ENCODE measurements at places on chromosomes 4 and X. TPM values are rescaled to one million over a fixed set of nuclear protein-coding genes. Genes with fewer than 3 reads are reported as not detected.

Gene CNKSR2
- not detected for total RNA-seq

Gene PPP4R3C
- not detected for total RNA-seq

Gene EREG
- total RNA-seq, result 30.1 TPM

Gene PSAPL1
- total RNA-seq, result not detected

Gene TBC1D9
- 16.0 TPM for total RNA-seq

Gene EPHA5
- total RNA-seq, result not detected

Gene TMEM154
- 1.9 TPM for total RNA-seq

Gene FRYL
- total RNA-seq, result 26.4 TPM

Gene XAGE1A
- not detected for total RNA-seq

Gene ZNF732
- total RNA-seq, result not detected

Gene TLR3
- 0.57 TPM for total RNA-seq

Gene SPANXC
- 201 TPM for total RNA-seq

Gene SYN1
- total RNA-seq, result 0.07 TPM

Gene TLR7
- not detected for total RNA-seq

Gene CENPVL1
- not detected for total RNA-seq

Gene SYNPO2
- 12.1 TPM for total RNA-seq

Gene SLC9A7
- total RNA-seq, result 45.7 TPM

Gene RTL3
- total RNA-seq, result 0.34 TPM

Gene MAGEA11
- total RNA-seq, result not detected

Gene NDST3
- total RNA-seq, result not detected

Gene OTUD4
- 27.2 TPM for total RNA-seq

Gene LRIT3
- total RNA-seq, result not detected

Gene ADH1A
- not detected for total RNA-seq

Gene FREM3
- not detected for total RNA-seq

Gene POU4F2
- total RNA-seq, result not detected

Gene SPANXN2
- not detected for total RNA-seq

Gene TLR8
- total RNA-seq, result not detected

Gene MAPK10
- total RNA-seq, result 0.77 TPM

Gene ANXA3
- 2.0 TPM for total RNA-seq

Gene SPINK2
- total RNA-seq, result not detected

Gene CORIN
- total RNA-seq, result 0.50 TPM

Gene SERPINA7
- total RNA-seq, result not detected

Gene CSAG1
- not detected for total RNA-seq

Gene TEX13D
- total RNA-seq, result not detected

Gene PGAM4
- not detected for total RNA-seq

Gene UGT2B7
- not detected for total RNA-seq

Gene CSAG3
- not detected for total RNA-seq

Gene SEL1L3
- total RNA-seq, result 24.9 TPM

Gene NPFFR2
- not detected for total RNA-seq

Gene KANTR
- total RNA-seq, result 4.8 TPM

Gene TASL
- total RNA-seq, result not detected

Gene ABCG2
- 0.08 TPM for total RNA-seq

Gene ERCC6L
- total RNA-seq, result 7.2 TPM

Gene ALAS2
- total RNA-seq, result not detected

Gene SLC2A9
- total RNA-seq, result 1.6 TPM

Gene TRIML1
- not detected for total RNA-seq

Gene GALNTL6
- not detected for total RNA-seq

Gene ZAR1
- not detected for total RNA-seq

Gene AR
- 12.4 TPM for total RNA-seq

Gene CFAP99
- not detected for total RNA-seq

Gene KIAA1210
- total RNA-seq, result not detected

Gene RNF212
- total RNA-seq, result not detected

Gene RNF128
- 0.17 TPM for total RNA-seq

All from HFFc6 (cell line).